H1 (cell line): ENCODE measurements at places on chromosomes 2 and 18. TPM values are rescaled to one million over a fixed set of nuclear protein-coding genes. Genes with fewer than 3 reads are reported as not detected.
A peak's percentile ranks its signal among the peaks of the same experiment; 100 is the strongest.

GREB1L gene
- total RNA-seq = 0.31 and 0.34 TPM in 2 replicates

FOXD4L1 gene
- total RNA-seq = not detected in 2 replicates

LRP1B gene
- 0.04 TPM in 1 of 2 replicates, not detected in the other for total RNA-seq

SKA1 gene
- total RNA-seq = 18.9 and 22.9 TPM in 2 replicates

ADCY3 gene
- 50.5 and 52.9 TPM in 2 replicates for total RNA-seq

TEKT4 gene
- total RNA-seq = not detected in 2 replicates

LRRC30 gene
- total RNA-seq = not detected in 2 replicates

CHAC2 gene
- 11.2 and 11.7 TPM in 2 replicates for total RNA-seq

GRCh38 chr2:16652296-16653082 is 13.1 kb downstream of the CYRIA start:
- H3K4me3 ChIP-seq = no peak overlapping the region
- no peaks in the 10 kb centered on the region for H3K27me3 ChIP-seq
- no peak for DNase-seq
- H3K4me1 ChIP-seq = no peaks in the 10 kb centered on the region; the same call in none of the 2 replicates

DNA sequence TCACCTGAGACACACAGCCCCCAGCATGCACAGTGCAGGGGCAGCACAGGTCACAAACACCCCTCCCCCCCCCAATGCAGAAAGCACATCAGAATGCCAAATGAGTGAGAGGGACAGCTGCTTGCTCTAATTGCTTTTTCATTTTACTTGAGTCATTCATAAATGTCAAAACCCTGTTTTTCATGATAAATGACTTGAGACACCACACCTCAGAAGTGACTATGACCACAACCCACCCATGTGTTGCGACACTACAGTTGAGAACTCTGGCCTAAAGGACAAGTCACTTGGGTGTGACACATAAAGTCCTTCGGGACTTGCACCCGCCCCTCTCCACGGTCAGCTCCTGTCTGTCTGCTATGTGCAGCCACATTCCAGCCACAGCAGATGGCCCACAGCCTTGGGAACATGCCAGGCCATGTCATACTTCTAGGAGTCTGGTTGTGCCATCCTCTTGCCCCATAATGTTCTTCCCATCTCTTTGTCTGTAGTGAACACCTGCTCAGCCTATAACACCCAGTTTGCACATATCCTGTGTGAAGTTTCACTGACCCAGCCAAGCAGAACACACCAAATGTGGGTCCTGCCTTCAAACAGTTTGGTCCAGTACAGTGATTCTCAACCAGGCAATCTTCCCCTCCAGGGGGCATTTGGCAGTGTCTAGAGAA is 30.2 kb upstream of the RIOK3 start:
- no peaks in the 10 kb centered on the region for H3K27me3 ChIP-seq
- 0 out of 2 replicates have a peak overlapping the region, but pooled peaks have one; percentile 7 for H3K27ac ChIP-seq
- H3K4me1 ChIP-seq = peaks cover 2% of the 10 kb centered on the region
- DNase-seq = peak; percentile 28
- no peaks in the 10 kb centered on the region for H3K36me3 ChIP-seq

GRCh38 chr18:48992791-48993555 is 42.2 kb upstream of the SMAD7 start:
- no peak overlapping the region for H3K4me3 ChIP-seq
- no peaks in the 10 kb centered on the region for H3K27me3 ChIP-seq
- DNase-seq = no peak
- no peaks in the 10 kb centered on the region for H3K36me3 ChIP-seq

DNA sequence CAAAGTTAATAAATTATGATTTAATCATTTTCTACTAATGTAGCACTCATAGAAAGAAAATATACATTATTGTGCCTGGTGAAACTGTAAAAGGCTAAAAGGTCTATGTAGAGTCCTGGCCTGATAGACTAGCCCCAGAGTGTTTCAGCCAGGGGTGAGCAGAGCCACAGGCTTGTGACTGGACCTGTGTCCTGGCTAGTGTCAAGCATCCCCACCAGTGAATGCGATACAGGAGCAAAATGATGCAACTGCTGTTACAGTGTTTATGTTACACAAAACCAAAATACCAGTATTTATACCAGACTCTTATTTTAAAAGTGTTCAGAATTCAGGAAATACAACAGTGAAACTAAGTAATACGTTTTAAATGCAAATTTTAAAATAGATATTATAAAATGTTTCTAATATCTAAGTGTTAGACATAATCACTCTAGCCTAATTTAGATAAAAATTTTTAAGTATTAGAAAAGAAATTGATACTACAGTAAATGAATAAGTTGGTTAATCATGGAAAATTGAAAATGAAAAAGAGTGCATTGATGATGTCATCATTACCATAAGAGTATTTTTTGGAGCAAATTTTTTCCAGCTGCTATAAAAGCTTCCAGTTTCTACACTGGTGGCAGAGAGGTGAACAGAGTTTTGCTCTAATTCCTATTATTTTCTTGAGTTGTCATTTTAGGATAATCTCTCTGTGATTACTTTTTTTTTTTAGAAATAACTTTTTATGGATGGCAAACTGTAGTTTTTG is 6.2 kb upstream of the TSPYL6 start:
- no peak for DNase-seq
- no peak overlapping the region for H3K27ac ChIP-seq
- no peak overlapping the region for H3K4me3 ChIP-seq
- no peaks in the 10 kb centered on the region for H3K4me1 ChIP-seq
- no peaks in the 10 kb centered on the region for H3K36me3 ChIP-seq

GRCh38 chr2:231701456-231702373 is 6.6 kb upstream of the PTMA start:
- no peak for DNase-seq
- H3K36me3 ChIP-seq = no peaks in the 10 kb centered on the region
- H3K27ac ChIP-seq = no peak overlapping the region; the same call in 1 of the 2 replicates
- no peaks in the 10 kb centered on the region for H3K27me3 ChIP-seq
- peaks cover 10% of the 10 kb centered on the region for H3K4me1 ChIP-seq

DNA sequence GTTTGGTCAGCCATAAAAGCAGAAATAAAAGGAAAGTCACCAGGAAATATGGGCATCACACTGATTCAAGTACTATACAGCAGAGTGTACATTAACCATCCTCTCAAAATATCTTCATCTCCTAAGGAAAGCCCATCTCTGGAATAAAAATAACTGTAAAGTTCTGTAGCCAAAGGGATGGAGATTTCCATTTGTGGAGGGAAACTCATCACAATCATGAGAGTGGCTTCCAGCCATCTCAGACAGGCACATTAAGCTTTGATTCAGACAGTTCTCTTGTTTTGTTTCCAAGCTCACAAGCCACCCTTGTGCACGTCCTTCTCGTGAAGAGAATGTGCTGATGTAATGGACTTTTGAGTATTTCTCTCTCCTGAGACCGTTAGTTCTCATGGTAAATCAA is 695.5 kb downstream of the LRRTM4 start:
- H3K36me3 ChIP-seq = no peaks in the 10 kb centered on the region
- no peaks in the 10 kb centered on the region for H3K4me1 ChIP-seq
- H3K4me3 ChIP-seq = no peak overlapping the region
- DNase-seq = no peak
- no peak overlapping the region for H3K27ac ChIP-seq

- H3K36me3 ChIP-seq = no peaks in the 10 kb centered on the region
- no peak overlapping the region for H3K27ac ChIP-seq
- no peak for DNase-seq
- H3K4me1 ChIP-seq = no peaks in the 10 kb centered on the region
Observed at GRCh38 chr2:213251618-213252017, 32.6 kb upstream of the SPAG16 start.

DNA sequence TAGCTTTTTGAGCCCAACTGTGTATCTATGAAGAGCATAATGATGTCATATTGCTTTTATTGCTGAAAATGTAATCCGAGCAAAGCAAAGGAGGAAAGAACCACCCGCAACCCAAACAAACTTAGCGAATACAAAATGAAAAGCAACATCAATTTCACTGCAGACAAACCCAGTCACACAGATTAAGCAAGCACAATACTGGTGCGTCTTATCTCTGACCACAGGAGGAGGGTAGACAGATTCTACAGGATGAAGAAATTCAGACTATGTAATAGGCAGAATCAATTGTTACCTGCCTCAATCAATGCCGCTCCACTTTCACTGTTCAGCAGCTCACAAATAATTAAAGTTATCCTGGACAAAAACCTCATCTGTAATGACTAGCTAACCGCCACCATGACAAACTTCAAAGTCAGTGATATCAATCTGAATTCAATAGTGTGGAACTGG is 115.5 kb upstream of the SP3 start:
- H3K36me3 ChIP-seq = no peaks in the 10 kb centered on the region
- H3K27me3 ChIP-seq = no peaks in the 10 kb centered on the region
- DNase-seq = no peak
- H3K4me3 ChIP-seq = no peak overlapping the region

GRCh38 chr2:88903749-88904353 is 212.4 kb downstream of the RPIA start:
- H3K27me3 ChIP-seq = no peaks in the 10 kb centered on the region; the same call in 1 of the 2 replicates
- no peaks in the 10 kb centered on the region for H3K4me1 ChIP-seq

- H3K27ac ChIP-seq = no peak overlapping the region
- no peaks in the 10 kb centered on the region for H3K27me3 ChIP-seq
- no peaks in the 10 kb centered on the region for H3K36me3 ChIP-seq
- no peak for DNase-seq
Observed at GRCh38 chr2:41932241-41933045, 115.4 kb upstream of the PKDCC start.

DNA sequence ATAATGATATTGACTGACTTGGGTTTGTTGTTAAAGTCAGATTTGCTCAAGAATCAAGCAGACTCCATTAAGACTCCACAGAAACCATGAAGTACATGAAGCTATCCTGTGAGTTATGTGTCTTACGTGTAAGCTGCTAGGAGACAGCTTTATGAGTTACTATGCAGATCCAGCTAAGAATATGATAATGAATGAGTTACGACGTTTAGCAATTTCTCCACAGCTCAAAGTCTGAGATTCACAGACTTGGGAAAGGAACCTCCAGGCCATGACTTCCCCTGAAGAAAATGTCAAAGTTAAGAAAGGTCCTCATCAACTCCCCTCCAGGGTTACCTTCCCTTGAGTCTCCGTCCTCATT is 211.9 kb upstream of the HNRNPA3 start:
- no peak overlapping the region for H3K27ac ChIP-seq
- H3K36me3 ChIP-seq = no peaks in the 10 kb centered on the region
- no peaks in the 10 kb centered on the region for H3K27me3 ChIP-seq
- DNase-seq = no peak
- no peak overlapping the region for H3K4me3 ChIP-seq
- H3K4me1 ChIP-seq = no peaks in the 10 kb centered on the region

GRCh38 chr2:192026825-192027120 is 168.0 kb downstream of the TMEFF2 start:
- H3K36me3 ChIP-seq = no peaks in the 10 kb centered on the region
- H3K27ac ChIP-seq = no peak overlapping the region
- no peaks in the 10 kb centered on the region for H3K27me3 ChIP-seq
- no peak overlapping the region for H3K4me3 ChIP-seq
- no peak for DNase-seq

DNA sequence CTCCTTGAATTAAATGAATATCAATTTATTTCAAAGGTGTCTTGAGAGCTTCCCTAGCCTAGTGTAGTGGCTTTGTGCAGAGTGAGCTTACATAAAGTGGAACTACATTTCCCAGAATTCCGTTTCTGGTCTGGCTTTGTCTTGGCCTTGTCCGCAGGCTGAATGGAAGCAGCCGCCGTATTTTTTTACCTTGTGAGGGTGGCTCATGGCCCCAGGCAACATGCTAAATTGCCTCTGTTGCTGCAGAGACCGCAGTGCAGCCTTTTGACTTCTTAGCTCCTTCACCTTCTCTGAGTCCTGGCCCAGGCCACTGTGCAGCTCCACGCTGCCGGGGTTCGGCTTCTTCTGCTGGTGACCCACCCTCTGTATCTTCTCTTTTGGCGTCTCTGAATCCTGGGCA is 114.8 kb upstream of the SLC38A11 start:
- H3K27me3 ChIP-seq = no peaks in the 10 kb centered on the region
- peaks cover 4% of the 10 kb centered on the region for H3K4me1 ChIP-seq
- DNase-seq = no peak
- peak overlapping the region; percentile 58 for H3K27ac ChIP-seq

GRCh38 chr2:234771176-234771575 is 180.6 kb upstream of the SH3BP4 start:
- H3K27ac ChIP-seq = no peak overlapping the region
- DNase-seq = no peak
- H3K36me3 ChIP-seq = no peaks in the 10 kb centered on the region

- H3K4me1 ChIP-seq = peaks cover 2% of the 10 kb centered on the region
- no peaks in the 10 kb centered on the region for H3K36me3 ChIP-seq
- H3K27ac ChIP-seq = no peak overlapping the region
- DNase-seq = no peak
Observed at GRCh38 chr18:55529581-55529980, 58.4 kb downstream of the TCF4 start.

GRCh38 chr2:136117909-136118818 is at the start of gene CXCR4:
Gene CXCR4 (minus strand): TSS chr2:136118149. CDS start chr2:136118060, 89 bp downstream.
- peak; percentile 49 for DNase-seq
- peak within 1 kb of the TSS; percentile 68 for H3K4me3 ChIP-seq
- peaks cover 36% of the 10 kb centered on the region for H3K27me3 ChIP-seq
- H3K27ac ChIP-seq = no peak within 1 kb of the TSS

DNA sequence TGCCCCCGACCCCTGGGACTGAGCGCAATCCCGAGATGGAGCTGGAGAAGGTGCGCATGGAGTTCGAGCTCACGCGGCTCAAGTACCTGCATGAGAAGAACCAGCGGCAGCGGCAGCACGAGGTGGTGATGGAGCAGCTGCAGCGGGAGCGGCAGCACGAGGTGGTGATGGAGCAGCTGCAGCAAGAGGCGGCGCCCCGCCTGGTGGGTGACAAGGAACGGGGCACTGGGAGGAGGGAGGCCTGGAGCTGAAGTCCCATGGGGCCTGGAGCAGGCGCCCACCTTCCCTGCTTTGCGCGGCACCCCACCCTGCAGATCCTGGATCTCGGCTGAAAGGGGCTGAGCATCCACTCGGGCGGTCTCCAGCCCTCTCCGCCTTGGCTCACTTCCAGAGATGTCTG is 1.2 kb downstream of the TMEM247 start:
- H3K27ac ChIP-seq = no peak overlapping the region
- H3K27me3 ChIP-seq = no peaks in the 10 kb centered on the region
- no peak overlapping the region for H3K4me3 ChIP-seq
- no peak for DNase-seq
- H3K36me3 ChIP-seq = no peaks in the 10 kb centered on the region

GRCh38 chr2:239803766-239804115 is 221.4 kb downstream of the NDUFA10 start:
- no peaks in the 10 kb centered on the region for H3K4me1 ChIP-seq
- no peaks in the 10 kb centered on the region for H3K36me3 ChIP-seq
- H3K4me3 ChIP-seq = no peak overlapping the region

GRCh38 chr18:62539284-62540165 is 16.7 kb downstream of the ZCCHC2 start:
- peaks cover 6% of the 10 kb centered on the region for H3K36me3 ChIP-seq
- H3K27me3 ChIP-seq = no peaks in the 10 kb centered on the region
- no peak overlapping the region for H3K27ac ChIP-seq
- no peaks in the 10 kb centered on the region for H3K4me1 ChIP-seq
- H3K4me3 ChIP-seq = no peak overlapping the region

GRCh38 chr2:55133467-55134315 is 83.4 kb upstream of the RTN4 start:
- H3K27me3 ChIP-seq = no peaks in the 10 kb centered on the region
- H3K4me1 ChIP-seq = peaks cover 26% of the 10 kb centered on the region
- no peaks in the 10 kb centered on the region for H3K36me3 ChIP-seq
- peak overlapping the region; percentile 97 for H3K27ac ChIP-seq
